ENCODE measurements at places on chromosomes 6 and 20.

- DNase-seq: no peak
These were observed 13.2 kb upstream of the SERINC1 start for GRCh38 chr6:122484760-122485159.

DNA sequence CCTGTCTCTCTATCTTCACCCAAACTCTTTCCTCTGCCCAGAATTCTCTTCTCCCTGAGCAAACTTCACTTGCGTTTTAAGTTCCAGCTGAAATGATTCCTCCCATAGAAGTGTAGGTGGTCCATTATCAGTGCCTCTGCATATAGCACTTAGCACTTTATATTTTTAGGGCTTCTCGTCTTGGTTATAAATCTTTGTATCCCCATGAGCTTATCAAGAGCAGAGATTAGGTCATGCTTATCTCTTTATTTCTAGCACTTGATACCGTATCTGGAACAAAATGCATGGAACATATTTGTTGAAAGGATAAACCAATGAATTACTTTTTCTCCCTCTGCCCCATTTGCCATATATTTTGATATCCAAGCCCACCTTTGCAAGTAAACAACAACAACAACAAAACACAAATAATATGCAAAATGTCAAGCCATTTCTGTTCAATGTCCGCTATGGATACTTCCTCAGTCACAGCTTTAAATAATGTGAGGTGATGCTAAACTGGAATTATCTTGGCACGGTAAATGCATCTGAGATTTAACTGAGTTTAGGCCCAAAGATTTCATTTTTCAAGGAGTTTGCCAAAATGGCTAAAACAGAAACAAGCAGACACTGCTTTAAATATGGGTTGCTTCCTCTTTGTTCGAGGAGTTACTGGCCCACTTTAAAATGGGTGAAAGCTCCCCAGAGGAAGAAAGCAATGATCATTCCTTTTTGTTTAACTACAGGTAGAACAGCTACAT, 106.2 kb upstream of the STMND1 start:
- no peak for DNase-seq

- no peak for DNase-seq
These were observed 125.1 kb downstream of the JARID2 start for GRCh38 chr6:15370733-15371671.

DNA sequence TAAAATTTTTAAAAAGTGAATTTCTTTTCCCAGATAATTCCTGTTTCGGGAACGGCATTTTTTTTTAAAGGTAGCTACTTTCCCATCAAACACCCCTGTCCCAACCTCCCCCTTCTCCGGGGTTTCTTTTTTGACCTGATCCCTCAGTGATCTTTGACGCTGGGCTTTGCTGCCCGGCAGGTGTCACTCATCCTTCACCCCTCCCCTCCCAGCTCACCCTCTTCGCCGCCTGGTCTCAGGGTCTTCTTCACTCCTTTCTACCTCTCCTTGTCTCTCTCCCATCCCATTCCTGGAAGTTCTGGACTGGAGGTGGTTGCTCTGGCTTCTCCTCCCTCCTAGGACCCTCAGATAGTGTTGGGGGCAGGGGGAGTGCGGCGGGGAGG, 329 bp upstream of the GPR6 start:
- no peak for DNase-seq

- no peak for DNase-seq
These were observed 42.9 kb downstream of the C6orf132 start for GRCh38 chr6:42099340-42100028.

- no peak for DNase-seq
These were observed 27.4 kb downstream of the KCNG1 start for GRCh38 chr20:50995506-50995905.

- no peak for DNase-seq
These were observed 265.6 kb upstream of the BTBD3 start for GRCh38 chr20:11652128-11652527.
